Endothelial cell of umbilical vein (primary cell): ENCODE measurements at places on chromosomes 13 and 19. TPM values are rescaled to one million over a fixed set of nuclear protein-coding genes. Genes with fewer than 3 reads are reported as not detected.

- no peak for DNase-seq
Observed at GRCh38 chr19:50493171-50493570, 16.5 kb upstream of the GARIN5A start.

DNA sequence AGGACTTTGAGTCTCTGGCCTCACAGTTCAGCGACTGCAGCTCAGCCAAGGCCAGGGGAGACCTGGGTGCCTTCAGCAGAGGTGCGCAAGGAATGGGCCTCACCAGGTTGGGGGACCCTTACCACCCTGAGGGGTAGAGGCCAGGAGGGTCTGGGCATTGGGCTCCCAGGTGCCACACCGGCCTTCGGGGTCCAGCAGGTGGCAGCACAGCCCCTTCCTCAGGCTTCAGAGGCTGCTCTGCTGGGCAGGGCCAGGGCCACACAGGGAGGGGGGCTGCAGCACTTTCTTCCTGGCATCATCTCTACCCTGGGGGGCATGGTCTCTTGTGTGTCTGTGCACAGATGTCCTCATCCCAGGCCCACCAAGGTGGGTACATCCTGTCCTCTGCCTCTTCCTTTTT lies 12.9 kb downstream of the PIN1 start:
- no peak for DNase-seq

DNA sequence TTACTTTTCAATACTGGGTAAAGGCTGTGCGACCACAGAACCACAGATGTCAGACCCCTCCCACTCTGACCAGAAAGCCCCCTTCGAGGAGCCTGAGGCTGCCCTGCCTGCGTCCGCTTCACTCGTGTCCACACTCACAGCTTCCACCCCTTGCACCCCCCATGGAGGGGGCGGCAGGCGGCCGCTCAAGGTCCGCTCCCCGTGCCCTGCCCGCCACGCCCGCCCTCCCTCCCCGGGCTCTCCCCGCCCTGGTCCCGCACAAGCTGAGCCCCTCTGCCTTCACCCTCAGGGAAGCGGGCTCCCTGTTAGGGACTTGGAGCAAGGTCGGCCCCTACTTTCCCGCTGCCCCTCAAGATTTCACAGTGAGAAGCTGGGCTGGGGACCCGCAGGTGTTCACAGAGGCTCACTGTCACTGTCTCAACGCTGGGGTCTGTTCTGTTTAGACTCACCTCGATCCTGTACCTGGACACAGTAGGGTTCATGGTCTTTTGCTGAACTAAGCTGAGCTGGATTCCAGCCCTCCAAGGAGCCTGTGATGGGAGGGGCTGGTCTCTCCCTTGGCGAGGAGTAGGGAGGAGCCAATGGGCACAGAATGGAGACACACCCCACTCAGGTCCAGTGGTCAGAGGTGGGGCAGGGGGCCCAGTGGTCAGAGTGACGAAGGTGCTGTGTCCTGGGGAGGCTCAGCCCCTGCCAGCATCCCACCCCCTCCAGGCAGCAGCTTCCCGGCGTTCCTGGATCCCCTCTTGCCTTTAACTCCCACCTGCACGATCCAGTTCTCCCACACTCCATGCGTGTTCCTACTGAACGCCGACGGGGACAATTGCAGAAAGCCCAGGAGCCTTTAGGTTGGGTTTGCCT lies 69.5 kb downstream of the SPACA7 start:
- no peak for DNase-seq

The PRR20C gene
- polyA plus RNA-seq = not detected in 2 replicates
